ENCODE measurements at places on chromosomes 11 and 22.

GRCh38 chr11:67434395-67434881, 3.0 kb downstream of the PTPRCAP start:
- no peak for DNase-seq

GRCh38 chr11:86072211-86072610, 3.3 kb upstream of the PICALM start:
- DNase-seq, result no peak

DNA sequence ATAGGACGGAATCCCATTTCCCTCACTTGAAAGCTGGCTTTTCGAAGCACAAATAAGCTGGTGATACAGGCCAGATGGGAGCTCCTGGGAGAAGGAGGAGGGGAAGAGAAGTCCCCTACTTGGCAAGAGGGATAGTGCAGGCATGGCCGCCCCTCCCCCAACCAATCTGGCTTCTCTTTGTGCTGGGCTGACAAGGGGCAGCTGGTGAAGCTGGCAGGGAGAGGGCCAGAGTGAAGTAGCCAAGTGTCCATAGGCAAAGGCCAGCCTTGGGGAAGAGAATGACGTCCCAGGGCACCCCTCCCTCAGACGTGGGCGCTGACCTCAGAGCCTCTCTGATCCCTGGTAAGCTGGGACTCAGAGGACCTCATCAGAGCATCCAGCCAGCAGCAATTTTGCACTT, 78.7 kb upstream of the GRAMD1B start:
- DNase-seq, result no peak

- DNase-seq, result no peak
Measured at GRCh38 chr11:8083871-8084281, 2.9 kb downstream of the TUB start.

GRCh38 chr11:69656536-69657455, 15.8 kb downstream of the CCND1 start:
- no peak for DNase-seq
